D721Med (cell line): ENCODE measurements at places on chromosomes 3 and 15.

GRCh38 chr3:193673845-193674244, 80.8 kb downstream of the OPA1 start:
- peak; percentile 44 for DNase-seq

DNA sequence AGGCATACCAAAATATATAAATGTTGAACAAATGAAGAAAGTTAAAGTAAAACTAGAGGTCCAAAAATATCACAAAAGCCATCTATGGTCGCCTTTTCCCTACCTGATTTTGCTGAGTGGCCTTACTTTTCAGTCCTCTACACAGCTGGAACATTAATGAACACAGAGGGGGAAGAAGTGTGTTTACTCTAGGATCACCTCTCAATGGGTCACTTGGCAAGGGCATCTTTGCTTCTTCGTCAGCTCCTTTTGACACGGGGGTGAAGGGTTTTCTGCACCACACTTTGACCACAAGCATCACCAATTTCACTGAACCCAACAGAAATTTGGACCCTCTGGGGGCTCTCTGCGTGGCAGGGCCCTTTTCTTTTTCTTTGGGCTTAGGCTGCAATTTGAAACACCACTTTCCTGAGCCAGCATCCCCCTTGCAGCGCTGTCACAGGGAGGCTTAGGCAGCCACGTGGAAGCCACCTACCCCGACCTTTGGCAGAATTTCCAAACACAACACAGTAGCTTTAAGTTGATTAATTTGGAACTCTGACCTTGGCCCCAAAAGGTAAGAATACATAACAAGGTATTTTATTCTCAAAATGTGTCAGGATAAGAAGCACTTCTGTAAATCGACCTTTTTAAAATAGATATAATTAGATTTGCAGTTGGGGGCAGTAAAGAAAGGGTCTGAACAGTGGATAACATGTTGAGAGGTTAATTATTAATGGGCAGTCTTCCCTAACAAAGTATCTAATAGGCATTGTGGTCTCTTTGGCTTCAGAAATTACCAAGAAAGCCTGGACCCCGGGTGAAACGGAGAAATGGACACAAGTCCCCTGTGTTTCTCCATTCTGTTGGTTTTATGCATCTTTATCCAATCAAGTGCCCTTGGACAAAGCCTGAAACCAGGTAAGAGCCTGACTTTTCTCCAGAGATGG, at the start of gene LIPC:
Gene LIPC (plus strand): TSS at position 771 of the 929 bp plus-strand sequence. CDS start 42 bp downstream, at position 813.
- no peak for DNase-seq

DNA sequence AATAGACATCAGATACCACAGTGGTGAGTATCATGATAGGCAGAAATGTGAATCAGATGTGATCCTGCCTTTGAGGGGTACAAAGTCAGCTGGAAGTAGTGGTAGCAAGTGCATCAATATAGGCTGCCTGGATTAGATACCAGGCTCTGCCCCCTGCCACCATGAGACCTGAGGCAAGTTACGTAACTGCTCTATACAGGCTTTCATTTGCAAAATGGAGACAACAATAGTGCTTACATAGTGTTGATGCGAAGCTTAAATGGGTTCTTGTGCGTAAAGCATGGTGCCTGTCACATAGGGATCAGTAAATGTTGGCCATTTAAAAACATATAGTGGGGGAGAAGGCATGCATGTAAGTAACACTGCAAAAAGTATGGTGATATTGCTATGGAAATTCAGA, 158.0 kb downstream of the RYR3 start:
- no peak for DNase-seq

- DNase-seq, result no peak
Measured at GRCh38 chr3:50293079-50293801, 1.0 kb upstream of the IFRD2 start.

DNA sequence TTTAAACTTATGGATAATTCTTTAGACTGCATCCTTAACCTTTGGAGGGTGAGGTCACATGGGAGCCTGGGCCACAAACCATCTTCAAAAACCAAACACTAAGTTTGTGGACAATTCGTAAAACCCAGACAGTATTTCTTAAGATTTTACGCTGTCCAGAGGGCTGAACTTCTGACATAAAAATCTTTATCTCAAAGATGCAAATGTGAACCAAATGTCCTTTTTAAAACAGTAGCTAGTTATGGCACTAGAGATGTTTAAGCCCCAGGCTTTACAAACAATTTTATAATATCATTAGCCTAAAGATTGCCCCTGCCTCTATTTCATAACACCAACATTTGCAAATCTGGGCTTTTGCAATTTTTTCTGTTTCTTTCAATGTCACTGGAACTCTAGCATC, 287.2 kb downstream of the SATB1 start:
- DNase-seq, result no peak

DNA sequence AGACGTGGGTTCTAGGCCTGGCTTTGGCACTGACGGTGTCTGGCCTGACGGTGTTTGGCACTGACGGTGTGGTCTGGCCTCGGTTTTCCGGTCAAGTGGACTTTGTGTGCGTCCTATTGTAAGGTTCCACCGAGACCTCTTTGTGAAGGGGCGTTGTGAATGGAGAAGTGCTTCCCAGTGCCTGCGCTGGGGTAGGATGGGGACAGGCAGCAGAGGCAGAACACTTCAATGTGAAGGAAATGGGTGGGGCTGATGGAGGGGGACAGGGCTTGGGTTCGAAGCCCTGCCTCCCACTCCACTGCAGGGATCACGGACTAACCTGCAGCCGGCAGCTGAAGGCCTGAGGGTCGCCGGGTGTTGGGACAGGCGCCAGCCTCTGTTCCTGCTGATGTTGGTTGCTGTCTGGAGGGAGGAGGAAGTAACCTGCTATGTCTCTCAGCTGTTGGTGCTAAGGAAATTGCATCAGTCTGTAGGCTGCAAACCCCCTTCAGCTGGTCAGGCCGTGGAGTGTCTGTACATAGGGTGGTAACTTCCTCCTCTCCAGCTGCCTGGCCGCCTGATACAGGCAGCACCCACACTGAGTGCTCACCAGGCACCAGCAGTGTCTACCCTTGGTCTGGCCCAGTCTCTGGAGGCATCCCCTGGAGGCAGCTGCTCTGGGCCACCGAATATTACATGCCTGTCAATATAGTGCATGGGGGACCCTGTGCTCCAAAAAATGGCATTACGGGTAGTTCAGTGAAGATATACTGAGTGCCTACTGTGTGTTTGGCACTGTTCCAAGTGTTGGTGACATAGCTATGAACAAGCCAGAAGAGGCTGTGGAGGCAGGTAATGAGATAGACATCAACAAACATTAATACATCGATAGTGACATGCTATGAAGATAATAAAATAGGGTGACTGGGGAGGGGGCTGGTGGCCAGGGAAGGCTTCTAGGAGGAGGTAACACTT, 1.1 kb downstream of the TM6SF1 start:
- DNase-seq, result no peak

DNA sequence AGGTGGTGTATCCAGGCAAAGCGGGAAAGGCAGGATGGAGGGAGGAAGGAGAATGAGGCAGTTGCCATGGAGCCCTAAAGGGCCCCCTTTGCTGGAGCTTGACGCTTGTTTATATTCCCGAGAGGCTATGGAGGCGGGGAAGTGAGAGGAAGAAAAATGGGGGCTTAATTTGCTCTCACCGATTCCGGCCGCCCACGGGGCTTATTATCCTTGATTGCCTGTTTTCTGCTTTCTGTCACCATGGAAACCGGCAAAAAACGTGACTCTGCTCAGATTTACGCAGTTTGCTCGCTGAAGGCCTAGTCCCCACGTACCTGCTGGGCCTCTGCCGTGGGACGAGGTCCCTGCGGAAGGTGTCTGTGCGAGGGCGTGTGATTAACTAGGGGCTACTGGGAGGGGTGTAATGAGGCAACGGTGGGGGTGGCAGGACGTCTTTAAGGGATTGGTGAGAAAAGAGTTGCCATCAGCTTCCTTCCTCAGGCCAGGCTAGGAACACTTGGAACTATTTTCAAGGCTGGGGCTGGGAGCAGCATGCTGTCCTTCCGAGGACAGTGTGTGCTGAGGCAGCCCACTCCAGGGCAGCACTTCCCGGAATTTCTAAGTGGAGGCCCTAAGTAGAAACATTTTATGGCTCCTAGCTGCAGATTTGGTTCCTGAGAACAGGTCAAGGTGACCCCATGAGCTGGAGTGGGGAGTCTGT, 110.8 kb upstream of the NDN start:
- no peak for DNase-seq

GRCh38 chr3:184343200-184343876, 5.9 kb downstream of the FAM131A start:
- DNase-seq, result no peak
